Thoracic aorta endothelial cell (primary cell): ENCODE measurements at places on chromosomes 6 and 20. TPM values are rescaled to one million over a fixed set of nuclear protein-coding genes. Genes with fewer than 3 reads are reported as not detected.

The ADTRP gene
- 0.40 and 7.7 TPM in 2 replicates for total RNA-seq

The TRAPPC3L gene
- total RNA-seq = 0.13 and 0.22 TPM in 2 replicates

The C4A gene
- total RNA-seq = 0.86 and 1.6 TPM in 2 replicates

The RBM24 gene
- 3.2 and 4.8 TPM in 2 replicates for total RNA-seq
